KG1 (cell line): ENCODE measurements at places on chromosomes 13 and 19.
A peak's percentile ranks its signal among the peaks of the same experiment; 100 is the strongest.

DNA sequence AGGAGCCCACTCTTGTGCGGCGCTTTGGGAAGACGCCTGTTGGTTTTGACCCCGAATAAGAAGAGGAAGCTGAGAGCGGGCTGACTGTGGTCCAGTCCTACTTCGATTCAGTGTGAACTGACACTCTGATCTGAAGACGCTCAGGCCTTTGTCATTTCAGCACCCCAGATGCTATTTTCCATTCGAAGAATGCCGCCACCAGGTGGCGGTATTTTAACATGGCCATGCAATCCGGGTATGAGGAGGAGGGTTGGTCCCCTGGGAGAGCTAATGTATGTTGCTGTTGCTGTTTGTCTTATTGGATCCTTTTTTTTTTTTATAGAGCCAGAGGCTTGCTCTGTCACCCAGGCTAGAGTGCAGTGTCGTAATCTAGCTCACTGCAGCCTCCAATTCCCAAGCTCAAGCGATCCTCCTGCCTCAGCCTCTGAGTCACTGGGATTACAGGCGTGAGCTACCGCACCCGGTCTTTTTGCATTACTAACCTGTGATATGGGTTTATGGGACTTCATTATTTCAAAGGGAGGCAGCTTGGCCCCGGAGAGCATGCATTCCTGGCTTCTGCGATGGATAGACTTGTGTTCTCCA lies 803 bp upstream of the TIMM44 start:
- peak; percentile 78 for DNase-seq

DNA sequence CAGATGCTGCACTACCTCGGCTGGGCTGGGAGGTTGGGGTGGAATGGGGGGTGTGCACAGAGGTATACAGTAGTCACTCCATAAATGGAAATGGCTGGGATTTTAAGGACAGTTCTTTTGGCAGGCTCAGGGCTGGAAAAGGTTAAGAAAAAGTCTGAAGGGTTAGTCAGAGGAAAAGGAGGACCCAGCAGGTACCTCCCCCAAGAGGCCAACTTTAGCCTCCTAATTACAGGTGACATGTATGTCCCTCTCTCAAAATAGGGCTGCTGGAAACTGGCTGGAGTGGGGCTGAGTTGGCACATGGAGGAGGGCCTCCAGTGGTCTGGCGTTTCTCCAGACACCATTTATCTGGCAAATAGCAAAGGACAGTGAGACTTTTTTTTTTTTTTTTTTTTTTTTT lies 994 bp downstream of the CCDC194 start:
- no peak for DNase-seq

- DNase-seq: no peak
Observed at GRCh38 chr19:14561847-14562351, 10.0 kb downstream of the NDUFB7 start.

DNA sequence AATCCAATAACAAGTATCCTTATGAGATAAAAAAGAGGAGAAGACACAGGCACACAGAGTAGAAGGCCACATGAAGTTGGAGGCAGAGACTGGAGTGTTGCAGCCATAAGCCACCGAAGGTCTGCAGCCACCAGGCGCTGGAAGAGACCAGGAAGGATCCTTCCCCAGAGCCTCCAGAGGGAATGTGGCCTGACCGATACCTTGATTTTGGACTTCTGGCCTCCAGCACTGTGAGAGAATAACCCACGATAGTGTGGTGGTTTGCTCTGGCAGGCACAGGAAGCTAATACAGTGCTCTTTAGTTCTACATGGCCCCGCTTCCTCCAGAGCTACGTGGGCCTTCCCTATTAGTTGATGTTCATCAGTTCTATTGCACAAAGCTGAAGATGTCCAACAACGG lies 15.3 kb upstream of the SULT2A1 start:
- DNase-seq: no peak

- no peak for DNase-seq
Observed at GRCh38 chr19:31674503-31675192, 325.4 kb upstream of the TSHZ3 start.

DNA sequence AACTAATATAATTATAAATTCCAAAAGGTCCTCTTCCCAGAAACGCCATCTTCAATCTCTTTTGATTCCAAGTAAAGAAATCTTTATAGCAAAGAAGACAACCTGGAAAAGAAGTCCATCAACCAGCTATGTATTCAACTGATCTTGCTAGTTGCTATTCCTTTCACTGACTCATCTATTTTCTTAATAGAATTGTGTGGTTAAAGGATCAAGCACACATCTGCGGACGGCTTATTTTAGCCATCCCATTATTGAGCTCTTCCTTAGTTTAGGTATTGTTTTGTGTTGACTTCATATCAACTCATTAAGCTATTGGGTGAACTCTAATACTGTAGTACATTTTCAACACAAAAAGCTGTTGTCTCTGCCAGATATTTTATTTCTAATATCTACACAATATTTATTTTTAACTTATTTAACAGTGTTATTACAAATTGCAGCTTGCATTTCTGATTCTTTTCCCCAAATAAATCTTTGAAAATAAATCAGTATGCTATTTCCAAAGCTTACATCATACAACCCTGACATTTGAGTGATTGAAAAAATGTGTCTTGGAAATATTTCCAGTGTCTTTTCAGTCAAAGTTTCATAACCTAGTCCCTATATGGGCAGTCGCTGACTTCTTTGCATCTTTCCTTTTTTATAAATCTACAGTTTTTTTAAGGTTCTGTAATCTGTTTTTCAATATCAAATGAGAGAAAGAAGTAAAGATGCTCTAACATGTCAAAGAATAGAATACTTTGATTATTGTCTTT lies 158.8 kb upstream of the SPRY2 start:
- DNase-seq: no peak

DNA sequence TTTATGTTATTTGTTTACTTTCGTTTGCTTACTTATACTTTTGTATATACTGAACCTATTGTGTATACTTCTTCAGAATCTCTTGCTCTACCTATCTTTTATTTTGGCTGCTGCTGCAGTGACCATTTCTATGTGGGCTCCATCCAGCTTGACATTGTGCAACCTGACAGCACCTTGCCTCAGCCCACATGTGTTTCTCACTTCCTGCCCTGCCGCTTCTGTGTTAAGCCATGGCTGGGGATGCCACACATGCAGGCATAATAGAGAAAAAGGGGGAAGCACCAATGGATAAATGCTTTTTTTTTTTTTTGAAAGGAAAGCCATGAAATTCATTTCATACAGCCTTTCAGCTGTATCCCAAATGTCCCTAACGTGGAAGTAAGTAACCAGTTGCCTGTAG lies 147.6 kb downstream of the RBM26 start:
- no peak for DNase-seq

GRCh38 chr19:1858412-1859081 lies 4.8 kb downstream of the KLF16 start:
- DNase-seq: no peak

GRCh38 chr13:75825161-75825560 lies 189.0 kb downstream of the LMO7 start:
- no peak for DNase-seq

GRCh38 chr13:30608364-30608763 lies 9.4 kb upstream of the USPL1 start:
- DNase-seq: no peak

DNA sequence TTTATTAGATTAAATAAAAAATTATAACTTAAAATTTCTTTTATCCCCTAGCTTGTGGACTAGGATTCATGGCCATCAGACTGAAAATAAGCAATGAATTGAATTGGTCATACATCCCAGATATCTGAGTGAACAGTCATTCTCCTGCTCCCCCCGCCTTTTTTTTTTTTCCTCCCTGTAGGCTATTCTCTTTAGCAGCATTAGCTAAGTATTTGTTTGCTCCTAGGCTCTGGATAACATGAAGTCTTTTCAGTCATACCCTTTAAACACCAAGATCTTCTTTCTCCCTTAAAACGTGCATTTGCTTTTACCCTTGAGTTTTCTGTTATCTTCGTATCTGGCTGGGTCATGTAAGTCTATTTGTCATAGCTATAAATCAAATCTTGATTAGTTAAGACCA lies 866.7 kb upstream of the SPRY2 start:
- no peak for DNase-seq

DNA sequence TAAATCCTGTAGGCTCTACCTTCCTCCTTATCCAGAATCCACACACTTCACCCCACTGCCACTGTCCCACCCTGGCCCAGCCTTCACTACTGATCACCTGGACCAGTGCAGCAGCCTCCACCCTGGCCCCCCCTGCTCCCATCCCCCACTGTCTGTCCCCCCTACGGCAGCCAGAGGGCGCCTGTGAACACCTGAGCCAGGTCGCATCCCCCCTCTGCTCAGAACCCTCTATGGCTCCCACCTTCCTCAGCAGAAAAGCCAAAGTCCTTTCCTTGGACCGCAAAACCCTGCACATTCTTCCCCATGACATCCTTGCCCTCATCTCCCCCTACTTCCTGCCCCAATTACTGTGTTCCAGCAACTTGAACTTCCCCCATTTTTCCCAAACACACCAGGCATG lies 20.6 kb downstream of the ELAVL3 start:
- DNase-seq: no peak

GRCh38 chr19:28414748-28415147 lies 798.2 kb downstream of the UQCRFS1 start:
- DNase-seq: no peak

GRCh38 chr19:30804751-30805150 lies 432.6 kb downstream of the ZNF536 start:
- no peak for DNase-seq

DNA sequence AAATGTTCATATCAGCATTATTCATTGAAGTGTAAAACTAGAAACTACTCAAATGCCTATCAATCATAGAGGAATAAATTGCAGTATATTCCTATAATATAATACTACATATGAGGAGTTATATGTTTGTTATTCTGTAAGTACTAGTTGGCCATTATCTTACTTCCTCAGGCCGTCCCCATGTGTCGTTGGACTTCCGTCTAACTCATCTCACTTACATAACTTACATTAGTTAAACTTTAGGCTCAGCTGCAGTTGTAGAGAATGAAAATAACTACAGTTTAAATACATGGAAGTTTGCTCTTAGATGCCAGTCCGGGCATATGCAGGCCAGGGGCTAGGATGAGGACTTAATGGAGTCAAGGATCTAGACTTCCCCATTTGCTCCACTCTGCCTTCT lies 8.6 kb upstream of the EPSTI1 start:
- peak; percentile 76 for DNase-seq

- no peak for DNase-seq
Observed at GRCh38 chr19:21677696-21678418, 89.5 kb downstream of the ZNF100 start.

DNA sequence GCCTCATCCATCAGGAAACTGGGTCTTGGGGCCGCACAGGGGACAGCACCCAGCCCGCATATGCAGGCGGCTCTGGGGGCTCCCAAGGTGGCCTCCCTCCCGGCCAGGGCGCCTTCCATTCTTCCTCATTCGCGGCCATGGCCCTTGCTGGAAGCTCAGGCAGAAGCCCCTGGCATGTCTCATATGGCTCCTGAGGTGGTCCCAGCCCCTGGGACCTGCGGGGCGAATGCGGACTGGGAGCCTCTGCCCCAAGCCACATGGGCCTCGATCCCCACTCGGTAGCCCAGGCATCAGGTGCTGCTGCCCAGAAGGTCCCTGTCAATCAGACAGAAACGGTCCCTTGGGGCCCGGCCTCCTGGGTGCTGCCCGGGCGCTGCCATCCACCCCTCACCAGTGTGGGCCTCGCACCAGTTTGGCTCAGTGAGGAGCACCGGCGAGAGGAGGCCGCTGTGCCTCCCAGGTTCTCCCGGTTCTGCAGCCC lies 301.6 kb downstream of the TEX29 start:
- DNase-seq: no peak

DNA sequence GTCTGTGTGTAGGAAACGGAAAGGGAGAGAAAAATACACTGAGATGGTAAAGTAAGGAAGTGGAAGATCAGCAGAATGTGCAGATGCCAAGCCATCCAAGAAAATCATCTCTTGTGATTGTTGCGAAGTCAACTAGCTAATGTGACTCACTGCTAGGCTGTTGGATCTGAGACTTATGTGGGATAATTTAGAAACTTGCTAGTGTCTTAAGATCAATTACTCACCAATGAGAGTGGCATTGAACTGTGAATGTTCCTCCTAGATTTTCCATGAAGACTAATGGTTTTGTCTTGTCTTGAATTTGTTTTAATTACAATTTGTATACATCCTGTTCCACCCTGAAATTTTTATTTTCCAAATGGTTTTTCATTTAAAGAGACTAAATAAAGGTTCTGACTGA lies 771.6 kb downstream of the EFNB2 start:
- DNase-seq: no peak

GRCh38 chr13:99986741-99987140 lies 5.2 kb downstream of the ZIC2 start:
- no peak for DNase-seq

DNA sequence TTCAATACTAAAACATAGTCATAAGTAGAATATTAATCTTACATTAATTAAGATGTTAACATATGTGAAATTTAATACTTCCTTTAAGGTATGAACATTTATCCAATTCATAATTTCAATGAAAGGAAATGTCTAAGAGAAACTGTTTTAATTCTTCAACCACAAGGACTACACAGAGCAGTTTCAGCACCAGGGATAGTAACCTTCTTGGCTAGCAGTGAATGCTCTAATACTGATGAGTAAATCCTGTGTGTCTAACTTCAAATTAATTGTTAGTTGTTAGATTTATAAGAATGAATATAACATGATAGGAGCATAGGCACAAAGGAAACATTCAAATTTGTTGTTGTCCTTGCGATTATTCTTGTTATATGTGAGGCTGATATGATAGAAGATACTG lies 15.6 kb upstream of the NBEA start:
- no peak for DNase-seq

- DNase-seq: no peak
Observed at GRCh38 chr13:22489771-22490170, 691.0 kb upstream of the SGCG start.

DNA sequence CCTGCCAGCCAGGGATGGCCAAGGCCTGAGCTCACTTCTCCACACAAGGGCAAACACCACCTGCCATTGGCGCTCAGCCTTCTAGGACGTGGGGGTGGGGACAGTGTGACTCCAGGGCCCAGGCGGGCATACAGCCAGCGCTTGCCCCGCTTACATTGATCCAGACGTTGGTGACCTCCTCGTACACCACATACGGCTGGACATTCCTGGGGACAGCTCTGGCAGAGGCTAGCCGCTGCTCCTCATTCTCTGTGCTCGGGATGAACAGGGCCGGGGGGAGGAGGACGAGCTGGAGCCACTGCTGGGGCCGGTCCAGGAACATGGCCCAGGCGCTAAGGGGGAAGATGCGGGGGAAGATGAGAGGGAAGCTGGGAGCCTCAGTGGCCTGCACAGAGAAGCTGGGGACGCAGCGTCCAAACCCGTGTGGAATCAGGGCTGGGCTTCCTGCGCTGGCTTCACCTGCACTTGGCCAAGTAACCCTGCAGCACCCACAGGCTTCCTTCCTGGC lies 25.1 kb upstream of the MYDGF start:
- DNase-seq: no peak

DNA sequence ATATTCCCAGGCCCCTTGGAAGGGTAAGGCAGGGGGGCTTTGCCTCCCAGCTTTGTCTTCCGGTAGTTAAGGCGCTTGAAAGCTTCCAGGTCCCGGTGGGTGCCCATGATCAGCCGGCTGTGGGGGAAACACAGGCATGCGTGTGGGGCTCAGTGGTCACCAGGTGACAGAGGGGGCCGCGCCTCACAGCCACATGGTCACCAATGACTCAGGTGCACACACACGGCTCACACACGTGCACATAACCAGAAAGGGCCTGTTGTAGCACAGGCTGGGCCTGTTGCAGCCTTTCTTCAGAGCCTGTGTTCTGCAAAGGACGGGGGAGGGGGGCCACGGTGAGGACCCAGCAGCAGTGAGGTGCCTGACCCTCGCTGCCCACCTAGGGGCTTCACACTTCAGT lies 5.9 kb downstream of the NANOS3 start:
- no peak for DNase-seq
